Activated CD4-positive, alpha-beta T cell treated with anti-CD3 and anti-CD28 coated beads, Interleukin-10, Interleukin-2, amounts not matched to agents 100 ng/mL and 50 ng/mL, durations not matched to agents 16 hours and 8 hours (primary cell): ENCODE measurements at places on chromosomes 6 and 20.
A peak's percentile ranks its signal among the peaks of the same experiment; 100 is the strongest.

GRCh38 chr20:35434085-35435005 is 3.7 kb downstream of the GDF5 start:
- DNase-seq = no peak

DNA sequence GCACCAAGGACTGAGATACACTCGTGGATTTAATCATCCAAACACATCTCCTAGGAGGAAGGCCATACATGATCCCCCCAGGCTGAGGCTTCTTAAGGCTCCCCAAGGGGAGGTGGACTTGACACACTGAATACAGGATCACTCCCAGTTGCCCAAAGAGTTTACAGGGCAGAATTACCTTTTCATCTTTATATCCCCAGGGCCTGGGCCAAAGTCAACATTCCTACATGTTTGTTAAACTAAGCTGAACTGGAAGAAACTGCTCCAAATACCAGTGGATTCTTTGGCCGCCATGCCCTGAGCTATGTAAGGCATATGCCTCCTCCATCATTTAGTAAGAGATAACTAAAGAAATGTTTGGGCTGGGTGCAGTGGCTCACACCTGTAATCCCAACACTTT is 22.2 kb upstream of the SERPINB1 start:
- DNase-seq = no peak

DNA sequence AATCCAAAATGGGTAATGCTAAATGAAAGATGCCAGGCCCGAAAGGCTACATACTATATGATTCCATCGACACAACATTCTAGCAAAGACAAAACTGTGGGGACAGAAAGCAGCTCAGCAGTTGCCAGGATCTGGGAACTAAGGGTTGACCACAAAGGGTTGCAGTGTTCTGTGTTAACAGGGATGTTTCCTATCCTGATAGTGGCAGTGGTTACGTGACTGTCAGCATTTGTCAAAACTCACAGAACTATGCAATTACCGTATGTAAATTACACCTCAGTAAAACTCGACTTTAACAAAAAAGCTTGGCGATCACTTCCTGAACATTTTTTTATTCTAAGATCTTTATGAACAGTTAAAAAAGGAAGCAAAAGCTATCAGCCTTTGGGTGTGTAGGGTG is 83.9 kb downstream of the BANF2 start:
- DNase-seq = no peak

DNA sequence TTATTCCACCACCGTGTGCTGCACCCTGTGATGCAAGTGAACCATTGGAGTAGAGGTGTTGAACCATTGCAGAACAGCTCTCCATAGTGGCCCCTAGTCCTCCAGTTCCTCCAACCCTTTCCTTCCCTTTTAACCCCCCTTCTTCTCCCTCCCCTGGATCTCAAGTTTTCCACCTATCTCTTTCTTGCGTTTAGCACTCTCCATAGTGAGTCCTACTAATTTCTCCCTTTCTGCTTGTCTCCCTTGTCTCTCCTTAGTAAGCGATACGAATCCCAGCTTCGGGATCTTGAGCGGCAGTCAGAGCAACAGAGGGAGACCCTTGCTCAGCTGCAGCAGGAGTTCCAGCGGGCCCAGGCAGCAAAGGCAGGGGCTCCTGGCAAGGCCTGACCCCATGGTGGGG is 1.1 kb downstream of the PFDN6 start:
- DNase-seq = no peak

GRCh38 chr6:6900569-6901204 is 207.1 kb upstream of the RREB1 start:
- no peak for DNase-seq

GRCh38 chr6:13284646-13285045 is 43.7 kb downstream of the TBC1D7 start:
- no peak for DNase-seq

DNA sequence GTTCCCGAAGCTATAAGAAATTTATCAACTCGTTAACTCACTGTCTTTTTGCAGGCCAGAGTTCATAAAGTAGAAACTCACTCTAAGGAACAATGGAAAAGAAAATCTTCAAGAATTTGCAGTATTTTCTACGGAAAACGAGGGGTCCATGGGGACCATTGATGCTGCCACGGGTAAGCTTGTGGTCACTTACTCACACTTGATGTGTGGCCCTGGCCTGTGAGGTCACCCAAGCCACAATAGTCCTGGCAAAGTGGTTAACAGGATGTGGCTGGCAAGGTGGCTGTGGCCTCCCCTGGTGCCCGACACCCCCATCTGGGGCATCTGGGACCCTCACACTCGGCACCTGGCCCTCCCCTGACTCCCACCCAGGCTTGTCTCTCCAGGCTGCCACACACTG is 123.4 kb downstream of the C6orf118 start:
- DNase-seq = no peak

- peak; percentile 59 for DNase-seq
These were observed 21.6 kb downstream of the DSE start for GRCh38 chr6:116392132-116393013.

- DNase-seq = no peak
These were observed 891.4 kb downstream of the TFAP2A start for GRCh38 chr6:9523462-9523861.

GRCh38 chr6:17416806-17417205 is 23.4 kb downstream of the CAP2 start:
- DNase-seq = no peak

- no peak for DNase-seq
These were observed 3.5 kb upstream of the PSORS1C2 start for GRCh38 chr6:31142361-31142761.

GRCh38 chr6:128039543-128039942 is 138.7 kb upstream of the THEMIS start:
- DNase-seq = no peak

- DNase-seq = no peak
These were observed 5.4 kb downstream of the DUSP22 start for GRCh38 chr6:297571-298232.

DNA sequence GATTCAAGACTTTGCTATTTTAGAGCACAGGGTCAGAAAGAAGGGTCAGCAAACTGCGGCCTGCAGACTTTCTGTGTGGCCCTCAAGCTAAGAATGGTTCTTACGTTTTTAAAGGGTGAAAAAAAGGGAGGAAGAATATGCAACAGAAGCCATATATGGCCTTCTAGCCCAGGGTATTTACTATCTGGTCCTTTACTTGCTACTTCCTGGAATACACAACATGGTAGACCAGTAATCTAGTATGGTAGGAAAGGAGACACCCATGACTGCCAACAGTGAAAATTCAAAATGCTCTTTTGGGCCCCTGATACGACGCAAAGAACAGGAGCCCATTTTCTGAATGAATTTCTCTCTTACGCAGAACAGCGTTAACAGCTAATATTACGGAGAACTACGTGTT is 60.4 kb upstream of the EMILIN3 start:
- no peak for DNase-seq

DNA sequence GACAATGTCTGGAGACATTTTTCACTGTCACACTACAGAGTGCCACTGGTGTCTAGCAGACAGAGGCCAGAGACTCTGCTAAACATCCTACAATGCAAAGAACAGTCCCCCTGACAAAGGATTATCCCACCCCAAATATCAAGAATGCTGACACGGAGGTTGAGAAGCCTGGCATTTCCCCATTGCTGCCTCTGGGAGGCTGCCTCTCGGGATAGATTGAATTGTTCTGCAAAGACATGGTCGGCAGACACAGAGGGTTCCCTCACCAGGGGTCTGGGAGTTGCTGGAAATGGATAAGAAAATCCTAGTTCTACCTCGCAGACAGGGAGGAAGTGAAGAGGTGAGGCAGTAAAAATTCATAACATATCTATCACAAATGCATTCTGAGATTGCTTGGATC is 166.4 kb upstream of the AGPAT4 start:
- no peak for DNase-seq

GRCh38 chr6:168035661-168036545 is 38.4 kb downstream of the KIF25 start:
- no peak for DNase-seq

DNA sequence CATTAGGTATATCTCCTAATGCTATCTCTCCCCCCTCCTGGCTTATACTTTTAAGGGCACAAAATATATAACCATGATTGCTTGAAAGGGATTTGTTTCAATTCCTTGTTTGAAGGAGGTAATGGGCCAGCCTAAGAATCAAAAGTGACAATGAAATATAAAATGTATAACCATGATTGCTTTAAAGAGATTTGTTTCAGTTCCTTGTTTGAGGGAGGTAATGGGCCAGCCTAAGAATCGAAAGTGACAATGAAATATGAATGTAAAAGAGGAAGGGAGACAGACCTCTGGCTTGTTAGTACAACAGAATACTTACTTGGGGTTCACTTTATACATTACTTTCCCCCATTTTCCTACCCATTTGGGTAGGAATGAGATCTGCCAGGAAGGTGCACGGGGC is 55.5 kb downstream of the FOXC1 start:
- no peak for DNase-seq

- no peak for DNase-seq
These were observed 126.8 kb downstream of the GRM4 start for GRCh38 chr6:34018961-34019606.

DNA sequence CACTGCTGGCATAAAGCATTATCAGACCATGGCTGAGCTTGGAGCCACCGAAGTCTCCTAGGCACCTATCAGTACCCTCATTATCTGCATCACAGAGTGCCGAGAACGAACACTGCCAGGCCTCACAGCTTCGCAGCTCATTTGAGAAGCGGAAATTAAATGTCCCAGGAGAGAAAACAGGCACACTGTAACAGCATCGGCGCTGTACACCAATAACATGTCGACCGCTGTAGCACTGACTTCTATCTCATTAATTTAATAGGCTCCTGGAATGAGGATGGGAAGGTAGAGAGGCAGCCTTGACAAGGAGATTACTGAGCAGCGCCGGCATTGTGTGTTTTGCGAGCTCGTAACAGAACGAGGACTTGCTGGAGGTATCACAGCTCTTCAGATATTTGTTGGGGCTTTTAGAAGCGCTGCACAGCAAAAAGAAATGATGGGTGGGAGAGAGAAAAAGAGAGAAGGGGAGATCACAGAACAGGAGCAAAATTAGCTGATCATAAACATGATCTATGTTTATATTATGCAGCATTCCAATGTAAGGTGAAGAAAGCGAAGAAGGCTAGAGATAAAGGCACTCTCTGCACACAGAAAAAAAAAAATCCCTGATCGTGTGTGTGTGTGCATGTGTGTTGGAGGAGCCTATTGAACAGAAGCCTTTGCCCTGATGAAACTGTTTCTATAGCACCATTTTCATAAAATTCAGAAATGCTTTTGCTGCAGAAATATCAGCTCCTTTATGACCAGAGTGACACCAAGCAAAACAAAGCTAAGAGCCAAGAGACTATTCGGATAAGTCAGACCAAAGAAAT is 29.2 kb downstream of the ID4 start:
- DNase-seq = no peak

GRCh38 chr20:41692479-41693135 is 74.4 kb upstream of the CHD6 start:
- DNase-seq = peak; percentile 82

- DNase-seq = peak; percentile 48
These were observed 125.3 kb downstream of the ATXN1 start for GRCh38 chr6:16635810-16636602.

DNA sequence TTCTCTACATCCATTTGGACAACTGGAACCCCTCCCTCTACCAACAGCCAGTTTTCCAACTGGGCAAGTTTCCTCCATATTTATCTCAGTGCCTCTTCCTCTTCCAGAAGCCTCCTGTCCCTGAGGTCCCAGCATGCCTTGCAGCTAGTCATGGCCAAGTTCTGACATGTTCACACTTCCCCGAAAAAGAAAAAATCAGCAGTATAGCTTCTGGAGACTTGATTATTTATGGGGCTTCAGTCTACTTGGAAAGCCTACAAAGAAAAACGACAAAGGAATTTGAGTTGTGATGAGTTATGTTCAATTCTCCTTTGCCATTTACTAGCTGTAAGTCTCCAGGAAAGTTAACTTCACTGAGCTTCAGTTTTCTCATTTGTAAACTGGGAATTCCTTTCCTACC is 406.5 kb downstream of the MAFB start:
- no peak for DNase-seq

- DNase-seq = no peak
These were observed 24.6 kb downstream of the PDE7B start for GRCh38 chr6:135876058-135876457.

DNA sequence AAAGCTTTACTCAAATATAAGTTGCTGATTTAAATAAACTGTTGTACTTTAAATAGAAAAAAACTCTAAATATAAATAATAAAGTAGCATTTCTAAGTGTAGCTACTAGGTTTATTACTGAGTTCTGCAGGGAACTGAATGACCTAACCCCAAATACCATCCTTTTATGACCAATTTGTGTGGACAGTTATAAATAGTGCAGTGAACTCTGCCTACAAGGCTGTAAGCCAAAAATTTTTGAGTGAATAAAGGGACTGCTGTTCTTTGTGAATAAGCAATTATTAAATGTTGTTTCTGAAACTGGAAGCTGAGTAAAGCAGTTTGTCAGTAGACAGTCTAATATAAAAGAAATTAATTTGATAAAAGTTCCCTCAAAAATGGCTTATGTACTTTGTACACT is 90.8 kb upstream of the ELOVL5 start:
- DNase-seq = no peak

DNA sequence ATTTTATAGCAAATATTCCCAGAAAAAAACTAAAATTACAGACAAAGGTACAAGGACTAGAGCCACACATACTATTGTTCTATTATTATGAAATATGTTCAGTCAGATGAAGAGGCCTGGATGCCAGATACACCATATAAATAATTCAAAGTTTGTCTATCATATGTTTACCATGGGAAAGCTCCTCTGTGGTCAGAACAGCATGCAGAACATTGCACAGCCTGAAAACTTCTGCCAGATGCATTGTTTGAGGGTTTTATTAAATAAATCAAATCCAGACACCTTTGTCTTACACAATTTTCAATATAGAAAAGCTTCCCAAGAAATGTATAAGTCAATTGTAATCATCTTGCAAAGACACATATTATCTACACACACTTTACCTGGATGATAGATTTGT is 35.0 kb upstream of the COL21A1 start:
- no peak for DNase-seq

DNA sequence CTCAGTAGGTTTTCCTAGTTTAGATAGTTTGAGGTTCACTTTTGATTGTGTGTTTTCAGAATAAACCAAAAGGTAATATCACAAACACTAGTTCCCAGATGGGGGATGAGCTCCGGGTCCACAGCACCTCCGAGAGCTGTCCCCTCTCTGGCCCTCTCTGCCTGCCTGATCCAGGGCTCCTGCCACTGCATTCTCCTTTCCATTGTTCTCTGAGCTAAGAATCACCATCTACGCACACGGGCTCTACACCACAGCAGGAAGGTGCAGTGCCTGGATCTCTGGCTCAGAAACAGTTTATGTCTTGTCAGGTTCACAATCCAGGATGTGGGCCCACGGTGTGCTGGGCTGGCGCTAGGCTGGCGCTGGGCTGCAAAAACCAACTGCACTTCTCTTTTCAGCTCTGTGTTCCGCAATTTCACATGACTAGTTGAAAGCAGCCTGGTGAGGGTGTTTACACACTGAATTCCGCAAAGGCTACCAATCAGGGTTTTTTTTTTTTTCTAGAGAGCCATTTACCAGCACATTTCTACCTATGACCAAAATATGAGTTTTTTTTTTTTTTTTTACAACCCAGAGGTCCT is 167.5 kb downstream of the SOD2 start:
- no peak for DNase-seq
